ENCODE measurements at places on chromosomes 1 and 21. TPM values are rescaled to one million over a fixed set of nuclear protein-coding genes. Genes with fewer than 3 reads are reported as not detected.
A peak's percentile ranks its signal among the peaks of the same experiment; 100 is the strongest.

DNA sequence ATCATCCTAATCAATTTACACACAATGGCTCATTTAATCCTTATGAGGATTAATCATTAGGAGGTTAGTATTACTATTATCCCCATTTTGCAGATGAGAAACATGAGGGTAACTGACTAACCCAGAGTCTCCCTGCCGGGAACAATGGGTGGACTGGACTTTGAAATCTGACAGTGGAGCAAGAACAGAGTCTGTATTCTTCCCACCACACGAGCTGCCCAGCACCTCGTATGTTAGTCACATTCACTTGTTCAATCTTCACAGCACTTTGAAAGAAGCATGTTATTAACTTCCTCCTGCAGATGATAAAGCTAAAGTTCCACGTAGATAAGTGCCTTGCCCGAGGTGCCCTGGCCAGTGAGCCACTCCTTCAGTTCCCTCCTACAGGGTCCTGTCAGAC, 12.4 kb downstream of the C8B start:
- no peaks in the 10 kb centered on the region for H3K27me3 ChIP-seq
- no peak overlapping the region for H3K27ac ChIP-seq
- no peaks in the 10 kb centered on the region for H3K4me1 ChIP-seq
- H3K4me3 ChIP-seq, result no peak overlapping the region

GRCh38 chr1:182704677-182705076, 20.3 kb upstream of the RGS8 start:
- H3K27me3 ChIP-seq, result no peaks in the 10 kb centered on the region
- no peaks in the 10 kb centered on the region for H3K36me3 ChIP-seq
- H3K4me1 ChIP-seq, result peaks cover 8% of the 10 kb centered on the region
- no peak overlapping the region for H3K4me3 ChIP-seq

DNA sequence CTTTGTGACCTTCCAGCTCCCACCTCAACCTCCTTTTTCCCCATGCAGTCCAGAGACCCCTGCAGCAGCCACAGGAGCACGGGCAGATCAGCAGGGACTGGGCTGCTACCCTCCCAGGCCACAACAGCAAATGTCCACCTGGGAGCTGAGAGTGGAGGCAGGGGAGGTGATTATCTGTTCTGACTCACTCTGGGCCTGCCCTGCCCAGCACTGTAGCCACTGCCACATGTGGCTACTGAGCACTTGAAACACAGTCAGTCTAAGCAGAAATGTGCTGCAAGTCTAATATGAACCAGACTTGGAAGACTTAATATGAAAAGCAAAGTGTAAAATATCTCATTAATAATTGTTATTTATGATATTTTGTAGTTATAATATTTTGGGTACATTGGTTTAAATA, 148.9 kb upstream of the VANGL1 start:
- H3K27ac ChIP-seq, result no peak overlapping the region
- no peaks in the 10 kb centered on the region for H3K4me1 ChIP-seq

Gene MINDY1
- 52.5 TPM for total RNA-seq

DNA sequence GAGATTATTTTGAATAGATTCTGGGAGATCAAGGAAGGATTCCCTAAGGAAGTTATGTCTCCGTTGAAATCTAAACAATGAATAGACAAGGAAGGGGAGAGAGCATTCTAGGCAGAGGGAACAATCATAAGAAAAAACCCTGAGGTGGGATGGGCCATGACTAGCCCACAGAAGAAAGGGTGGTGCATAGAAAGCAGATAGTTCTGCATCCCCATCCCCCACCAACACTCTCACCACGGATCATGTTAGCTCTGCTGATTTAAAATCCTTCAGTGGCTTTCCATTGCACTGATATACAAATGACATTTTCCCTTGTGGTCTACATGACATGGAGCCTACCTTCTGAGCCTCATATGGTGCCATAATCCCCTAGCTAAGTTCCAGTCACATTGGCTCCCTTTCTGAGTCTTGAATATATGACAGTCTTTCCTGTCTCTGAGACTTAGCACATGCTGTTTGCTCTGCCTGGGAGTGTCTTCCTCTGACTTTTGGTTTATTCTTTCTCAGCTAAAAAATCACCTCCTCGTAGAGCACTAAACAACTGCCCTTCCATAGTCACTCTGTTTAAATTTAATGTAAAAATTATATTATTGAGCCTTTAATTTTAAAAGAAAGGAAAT, 15.2 kb downstream of the SCMH1 start:
- H3K4me3 ChIP-seq, result no peak overlapping the region
- peaks cover 18% of the 10 kb centered on the region for H3K4me1 ChIP-seq
- no peak overlapping the region for H3K27ac ChIP-seq
- no peaks in the 10 kb centered on the region for H3K36me3 ChIP-seq

GRCh38 chr1:109984190-109984455, 442 bp upstream of the AHCYL1 start:
- H3K4me1 ChIP-seq, result peaks cover 53% of the 10 kb centered on the region
- H3K27me3 ChIP-seq, result no peaks in the 10 kb centered on the region
- peak overlapping the region; percentile 95 for H3K4me3 ChIP-seq
- no peak for DNase-seq

GRCh38 chr1:185287451-185287850, 29.6 kb downstream of the IVNS1ABP start:
- H3K27me3 ChIP-seq, result no peaks in the 10 kb centered on the region
- no peaks in the 10 kb centered on the region for H3K36me3 ChIP-seq
- H3K4me1 ChIP-seq, result no peaks in the 10 kb centered on the region
- DNase-seq, result no peak
- H3K4me3 ChIP-seq, result no peak overlapping the region
- H3K27ac ChIP-seq, result no peak overlapping the region

- no peak overlapping the region for H3K27ac ChIP-seq
- H3K27me3 ChIP-seq, result no peaks in the 10 kb centered on the region
- no peak for DNase-seq
- H3K4me3 ChIP-seq, result no peak overlapping the region
- no peaks in the 10 kb centered on the region for H3K36me3 ChIP-seq
Measured at GRCh38 chr1:7693662-7694061, 77.4 kb upstream of the VAMP3 start.

Gene LPAR3
- total RNA-seq, result 14.9 TPM

GRCh38 chr1:70717656-70718055, 306.6 kb downstream of the CTH start:
- no peaks in the 10 kb centered on the region for H3K36me3 ChIP-seq
- H3K27me3 ChIP-seq, result no peaks in the 10 kb centered on the region

DNA sequence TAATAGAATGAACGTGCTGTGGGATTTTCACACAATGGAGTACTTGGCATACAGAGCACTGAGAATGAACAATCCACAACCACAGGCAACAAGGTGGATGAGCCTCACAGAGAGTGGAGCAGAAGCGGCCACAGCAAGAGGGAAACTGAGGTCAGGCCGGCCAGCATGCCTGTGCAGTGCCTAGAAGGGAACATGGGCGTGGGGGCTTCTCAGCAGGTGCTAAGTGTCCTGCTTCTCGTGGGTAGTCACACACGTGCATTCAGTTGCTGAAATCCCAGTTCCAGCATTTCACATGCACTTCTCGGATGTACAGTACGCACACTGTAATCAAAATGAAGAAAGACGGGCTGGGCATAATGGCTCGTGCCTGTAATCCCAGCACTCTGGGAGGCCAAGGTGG, 33.1 kb downstream of the WDR4 start:
- no peaks in the 10 kb centered on the region for H3K27me3 ChIP-seq
- H3K36me3 ChIP-seq, result peaks cover 98% of the 10 kb centered on the region
- no peaks in the 10 kb centered on the region for H3K4me1 ChIP-seq
- H3K4me3 ChIP-seq, result no peak overlapping the region
- DNase-seq, result no peak

DNA sequence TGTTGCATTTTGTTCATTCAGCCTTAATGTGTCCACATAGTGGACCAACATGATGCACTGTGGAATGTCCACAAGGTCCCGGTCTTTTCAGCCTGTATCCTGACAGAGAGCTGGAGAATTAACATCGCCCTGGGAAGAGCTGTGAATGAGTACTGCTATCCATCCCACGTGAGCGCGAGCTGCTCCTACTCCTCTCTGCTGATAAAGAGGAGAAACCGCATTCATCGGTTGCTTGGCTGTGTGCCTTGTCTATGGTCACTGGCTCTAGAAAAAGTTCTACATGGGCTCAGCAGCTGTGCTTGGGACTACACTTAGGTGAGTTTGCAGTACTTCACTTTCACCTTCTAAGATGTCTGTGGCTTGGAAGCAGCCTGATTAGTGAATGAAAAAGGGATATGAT, 31.1 kb upstream of the IGSF5 start:
- no peak for DNase-seq
- peaks cover 6% of the 10 kb centered on the region for H3K27me3 ChIP-seq
- no peaks in the 10 kb centered on the region for H3K4me1 ChIP-seq
- no peak overlapping the region for H3K27ac ChIP-seq
- no peaks in the 10 kb centered on the region for H3K36me3 ChIP-seq

Gene JAM2
- total RNA-seq, result 10.5 TPM

DNA sequence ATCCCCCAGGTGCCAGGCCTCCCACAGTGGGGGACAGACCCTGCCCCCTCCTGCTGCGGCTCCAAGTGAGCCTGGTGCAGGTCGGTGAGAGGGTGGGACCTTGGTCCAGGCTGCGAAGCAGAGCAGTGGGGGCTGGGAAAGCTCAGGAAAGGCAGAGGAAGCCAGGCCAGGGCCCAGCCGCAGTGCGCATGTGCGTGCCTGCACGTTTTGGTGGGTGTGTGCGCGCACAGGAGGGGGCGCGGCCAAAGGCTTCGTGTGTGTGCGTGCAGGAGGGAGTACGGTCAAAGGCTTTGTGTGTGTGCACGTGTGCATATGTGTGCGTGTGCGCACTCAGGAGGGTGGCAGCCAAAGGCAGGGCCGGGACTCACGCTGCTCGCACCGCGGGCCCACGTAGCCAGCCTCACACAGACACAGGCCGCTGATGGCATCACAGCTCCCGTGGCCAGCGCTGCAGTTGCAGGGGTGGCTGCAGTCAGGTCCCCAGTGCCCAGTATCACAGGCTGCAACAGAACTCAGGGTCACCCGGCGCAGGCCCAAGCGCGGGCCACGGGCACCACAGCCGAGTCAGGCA, 45.9 kb downstream of the ARHGEF16 start:
- H3K36me3 ChIP-seq, result peaks cover 62% of the 10 kb centered on the region
- H3K27ac ChIP-seq, result no peak overlapping the region
- peaks cover 14% of the 10 kb centered on the region for H3K4me1 ChIP-seq
- no peak for DNase-seq

Gene SCMH1
- total RNA-seq, result 20.1 TPM

DNA sequence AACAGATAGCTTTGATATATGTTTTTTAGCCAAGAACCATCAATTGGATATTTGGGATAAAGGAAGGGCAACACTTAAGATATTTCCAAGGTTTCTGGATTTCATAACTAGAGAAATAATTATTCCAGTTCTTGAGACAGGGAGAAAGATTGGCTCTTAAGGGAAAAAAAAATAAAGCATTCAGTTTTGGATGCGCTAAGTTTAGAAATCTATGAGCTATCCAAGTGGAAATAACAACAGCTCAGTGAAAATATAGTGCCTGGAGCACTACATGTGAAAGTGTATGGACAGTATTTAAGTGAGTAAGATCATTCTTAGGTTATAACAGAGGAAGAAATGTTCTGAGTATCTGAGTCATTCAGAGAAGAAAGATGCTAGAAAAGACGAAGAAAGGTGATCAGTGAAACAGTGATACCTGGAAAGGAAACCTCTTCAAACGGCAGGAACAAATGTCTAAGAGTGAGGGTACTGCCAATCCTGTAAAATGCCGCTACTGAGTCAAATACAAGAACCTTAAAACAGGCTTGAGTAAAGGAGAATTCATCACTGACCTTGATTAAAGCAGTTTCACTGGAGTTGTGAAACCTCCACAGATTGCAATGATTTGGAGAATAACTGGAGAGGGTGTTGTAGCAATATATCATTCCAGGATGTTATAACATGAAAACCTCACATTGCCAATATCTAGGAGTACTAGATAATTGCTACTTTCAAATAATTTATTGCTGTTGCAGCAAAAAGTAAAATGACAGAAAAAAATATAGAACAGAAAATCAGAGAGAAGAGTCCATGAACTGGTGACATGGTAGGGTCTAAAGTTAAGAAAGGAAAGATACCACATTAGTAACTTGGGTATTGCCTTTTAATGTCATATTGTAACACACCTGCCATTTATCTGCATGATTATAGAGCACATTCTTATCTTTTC, 482.1 kb upstream of the RGS18 start:
- H3K4me1 ChIP-seq, result no peaks in the 10 kb centered on the region
- H3K36me3 ChIP-seq, result no peaks in the 10 kb centered on the region
- DNase-seq, result no peak
- no peak overlapping the region for H3K27ac ChIP-seq

DNA sequence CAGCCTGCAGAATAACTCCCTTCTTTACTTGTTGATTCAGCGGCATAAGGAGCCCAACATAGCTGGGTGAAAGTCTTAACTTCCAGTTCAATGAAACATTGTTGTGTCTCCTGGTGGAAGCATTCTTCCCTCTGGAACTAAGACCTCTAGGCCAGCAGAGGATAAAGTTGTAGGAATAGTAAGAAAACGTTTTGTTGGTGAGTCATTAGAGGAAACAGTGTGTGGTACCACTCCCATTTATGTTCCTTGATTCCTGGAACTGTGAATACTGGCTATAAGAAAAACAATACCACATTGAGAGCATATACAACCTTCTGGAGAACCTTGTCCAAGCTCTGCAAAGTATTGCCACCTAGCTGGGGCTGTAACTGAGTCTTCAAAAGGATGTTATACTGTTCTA, 737.4 kb upstream of the ZP4 start:
- no peak overlapping the region for H3K27ac ChIP-seq
- no peaks in the 10 kb centered on the region for H3K27me3 ChIP-seq
- no peak for DNase-seq
- H3K4me1 ChIP-seq, result no peaks in the 10 kb centered on the region
- no peaks in the 10 kb centered on the region for H3K36me3 ChIP-seq

- H3K4me3 ChIP-seq, result peak overlapping the region; percentile 75
- peaks cover 28% of the 10 kb centered on the region for H3K4me1 ChIP-seq
- H3K27ac ChIP-seq, result peak overlapping the region; percentile 43
Measured at GRCh38 chr1:112509005-112509659, 367 bp downstream of the WNT2B start.

DNA sequence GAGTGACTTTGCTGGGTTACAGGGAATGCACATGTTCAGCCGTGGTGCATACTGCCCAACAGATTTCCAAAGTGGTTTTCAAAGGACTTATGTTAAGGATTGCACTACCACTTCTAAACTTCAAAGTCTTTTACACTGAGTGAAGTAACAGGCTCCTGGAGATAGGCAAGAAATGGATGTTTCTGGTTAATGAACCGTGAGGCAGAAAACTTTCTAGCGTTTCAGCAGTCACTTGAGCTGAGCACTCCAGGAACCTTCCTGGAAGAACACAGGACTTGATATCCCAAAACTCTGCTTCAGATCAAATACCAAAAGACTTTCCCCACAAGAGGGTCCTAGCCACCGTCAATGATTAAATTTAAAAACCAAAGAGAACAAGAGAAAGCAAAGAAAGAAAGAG, 74.3 kb upstream of the ATP1A1 start:
- no peak overlapping the region for H3K27ac ChIP-seq
- DNase-seq, result no peak
- no peaks in the 10 kb centered on the region for H3K4me1 ChIP-seq
- no peak overlapping the region for H3K4me3 ChIP-seq

All from esophagus squamous epithelium (tissue), 5 donors.